ENCODE measurements at places on chromosomes 5 and 9.

- no peak for DNase-seq
Measured at GRCh38 chr5:109852371-109853155, 162.8 kb downstream of the MAN2A1 start.

DNA sequence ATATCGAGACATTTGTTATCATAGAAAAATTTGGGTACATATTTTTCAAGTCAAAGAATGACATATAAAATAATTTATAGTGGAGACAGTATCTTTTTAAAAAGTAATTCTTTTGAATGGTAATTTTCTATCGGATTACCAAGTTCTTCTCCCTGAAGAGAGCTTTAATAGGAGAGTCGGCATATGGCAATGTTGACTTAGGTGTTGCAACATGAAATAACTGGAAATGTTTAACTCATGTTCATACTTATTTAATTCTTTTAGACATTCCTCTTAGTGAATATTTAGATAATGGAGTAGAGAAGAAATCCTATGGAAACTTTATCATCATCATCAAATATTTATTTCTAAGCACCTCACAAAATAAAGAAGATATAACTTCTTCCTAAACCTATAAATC lies 118.2 kb upstream of the CTNND2 start:
- DNase-seq = no peak

DNA sequence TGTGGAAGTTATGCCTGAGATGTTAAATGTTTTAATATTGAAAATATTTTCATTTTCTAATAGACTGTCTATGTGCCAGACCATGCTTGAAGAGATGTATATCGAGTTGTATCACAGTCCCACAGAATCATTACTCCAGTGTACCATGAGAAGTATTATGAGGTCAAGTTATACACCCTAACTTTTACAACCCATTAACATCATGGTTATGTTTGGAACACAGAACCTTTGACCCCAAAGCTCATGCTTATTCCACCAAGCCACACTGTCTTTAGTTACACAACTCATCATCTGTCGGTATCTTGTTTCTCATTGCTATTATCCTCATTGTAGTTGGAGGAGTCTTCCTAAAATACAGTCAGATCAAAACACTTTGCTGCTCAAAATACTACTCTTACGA lies 248.0 kb downstream of the KCTD16 start:
- DNase-seq = no peak

GRCh38 chr5:53035868-53036381 lies 46.8 kb downstream of the ITGA2 start:
- no peak for DNase-seq

- DNase-seq = no peak
Measured at GRCh38 chr9:123335193-123335985, 20.6 kb upstream of the CRB2 start.

GRCh38 chr5:58775701-58776262 lies 192.9 kb downstream of the RAB3C start:
- DNase-seq = no peak

DNA sequence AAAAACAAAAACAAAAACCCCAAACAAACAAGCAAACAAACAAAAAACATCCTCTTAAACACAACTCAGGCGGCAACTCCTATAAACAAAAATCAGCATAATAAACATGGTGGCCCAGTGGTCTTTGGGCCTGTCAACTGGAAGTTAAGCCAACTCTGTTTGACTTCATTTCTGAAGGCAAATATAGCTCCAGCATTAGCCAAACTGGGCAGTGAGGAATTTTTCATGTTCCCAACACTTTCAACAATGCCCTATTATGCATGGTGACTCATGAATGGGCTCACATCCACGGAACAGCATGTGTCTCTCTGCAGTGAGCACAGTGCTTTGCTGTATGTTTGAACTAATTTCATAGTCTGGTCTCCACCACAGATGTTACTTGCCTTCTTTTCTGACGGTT lies 143.9 kb upstream of the STC2 start:
- no peak for DNase-seq

GRCh38 chr5:181188700-181189362 lies 16.2 kb downstream of the TRIM7 start:
- no peak for DNase-seq

DNA sequence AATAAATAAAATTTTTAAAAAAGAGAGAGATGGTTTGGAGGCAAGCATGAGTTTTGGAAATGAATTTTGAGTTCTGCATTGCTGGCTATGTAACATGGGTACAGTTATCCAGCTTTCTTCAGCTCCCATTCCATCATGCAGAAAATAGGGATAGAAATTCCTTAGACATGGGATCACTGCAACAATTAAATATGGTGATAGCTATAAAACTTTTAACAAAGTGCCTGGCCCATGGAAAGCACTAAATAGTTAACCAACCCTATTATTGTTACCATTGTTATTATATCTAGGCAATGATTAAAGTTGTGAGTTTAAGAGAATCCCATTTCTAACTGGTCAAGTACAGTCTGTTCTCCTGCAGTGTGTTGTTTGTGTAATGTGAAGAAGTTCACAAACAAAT lies 115.4 kb upstream of the GAS1 start:
- DNase-seq = no peak

GRCh38 chr9:27349698-27350080 lies 52.7 kb upstream of the EQTN start:
- no peak for DNase-seq

GRCh38 chr9:15426019-15426418 lies 3.3 kb downstream of the SNAPC3 start:
- DNase-seq = no peak

DNA sequence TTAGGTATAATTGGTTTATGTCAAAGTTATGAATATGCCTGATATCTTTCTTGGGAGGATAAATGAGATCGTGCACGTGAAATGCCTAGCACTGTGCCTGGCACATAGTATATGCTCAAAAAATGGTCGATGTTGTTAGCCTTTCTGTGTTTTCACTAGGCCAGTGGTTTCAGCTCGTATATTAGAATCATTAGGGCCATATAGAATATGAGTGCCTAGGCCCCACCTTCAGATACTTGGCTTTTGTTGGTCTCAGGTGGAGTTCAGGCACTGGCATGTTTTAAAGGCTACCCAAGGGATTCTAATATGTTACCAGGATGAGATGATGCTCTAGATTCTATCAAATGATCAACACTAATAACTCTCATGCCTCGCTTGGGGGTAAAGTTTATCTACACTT lies 56.8 kb downstream of the ELL2 start:
- DNase-seq = no peak
